Hematopoietic multipotent progenitor cell treated with erythropoietin and hydrocortisone succinate and interleukin-3 and kit ligand, for 8 days (in vitro differentiated cells): ENCODE measurements at places on chromosomes 1 and 21.

- no peak for DNase-seq
These were observed 205.5 kb upstream of the HOOK1 start for GRCh38 chr1:59609245-59609644.

DNA sequence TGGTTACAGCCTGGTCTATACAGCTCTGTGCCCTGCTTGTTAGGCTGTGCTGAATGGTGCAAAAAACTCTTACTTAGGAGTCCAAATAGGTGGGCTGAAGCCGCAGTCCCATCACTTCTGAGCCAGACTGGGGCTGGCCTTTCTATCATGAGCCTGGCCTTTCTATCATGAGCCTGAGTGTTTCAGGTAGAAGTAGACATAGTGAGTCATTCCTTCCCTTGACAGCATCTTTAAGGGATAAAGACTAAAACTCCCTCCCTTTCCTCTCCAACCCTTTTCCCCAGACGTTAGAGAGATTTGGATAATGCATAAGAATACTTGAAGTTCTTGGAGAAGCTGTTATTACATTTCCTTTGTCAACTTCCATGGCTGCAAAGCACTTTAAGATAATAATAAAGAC, 46.5 kb upstream of the PARP1 start:
- no peak for DNase-seq

- no peak for DNase-seq
These were observed 347.9 kb downstream of the ZP4 start for GRCh38 chr1:237542525-237543418.

- DNase-seq = peak; percentile 60
These were observed 19.2 kb upstream of the PTTG1IP start for GRCh38 chr21:44892536-44893277.

GRCh38 chr21:26555540-26556146, 17.4 kb downstream of the CYYR1 start:
- no peak for DNase-seq

DNA sequence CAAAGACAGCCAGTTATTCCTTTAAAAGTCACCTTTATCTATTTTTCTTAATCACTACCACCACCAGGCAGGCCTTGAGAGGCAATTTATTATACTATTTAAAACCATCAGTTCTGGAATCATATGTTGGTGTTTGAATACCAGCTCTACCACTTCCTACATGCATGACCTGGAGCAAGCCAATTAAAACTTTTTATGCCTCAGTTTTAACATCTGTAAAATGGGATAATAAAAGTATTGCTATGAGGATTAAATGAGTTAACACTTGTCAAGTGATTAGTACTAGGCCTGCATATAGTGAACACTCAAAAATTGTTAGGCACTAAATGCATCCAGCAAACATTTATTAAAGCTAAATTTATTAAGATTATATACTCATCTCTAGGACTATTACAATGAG, 49.2 kb upstream of the ADORA3 start:
- no peak for DNase-seq

- no peak for DNase-seq
These were observed 23.8 kb downstream of the PTTG1IP start for GRCh38 chr21:44849616-44850130.

DNA sequence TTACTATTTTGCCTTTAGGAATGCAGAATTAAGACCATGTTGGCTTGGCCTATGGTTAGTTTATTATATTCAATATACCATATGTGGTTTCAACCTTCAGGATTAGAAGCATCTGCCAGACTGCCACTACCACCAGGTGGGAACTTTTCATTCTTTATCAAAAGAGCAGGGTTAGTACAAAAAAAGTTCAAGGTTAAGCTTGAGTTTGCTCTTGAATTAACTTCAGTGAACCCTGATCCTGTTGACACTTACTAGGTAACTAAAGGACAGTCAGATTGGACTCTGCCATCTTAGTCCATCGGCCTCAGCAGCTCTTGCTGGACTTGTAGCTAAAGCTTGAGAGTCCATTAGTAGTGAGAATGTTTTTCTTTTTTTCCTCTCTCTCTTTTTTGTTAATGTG, 22.1 kb downstream of the CLIC4 start:
- no peak for DNase-seq

GRCh38 chr1:111837393-111837792, 81.7 kb downstream of the DDX20 start:
- no peak for DNase-seq

DNA sequence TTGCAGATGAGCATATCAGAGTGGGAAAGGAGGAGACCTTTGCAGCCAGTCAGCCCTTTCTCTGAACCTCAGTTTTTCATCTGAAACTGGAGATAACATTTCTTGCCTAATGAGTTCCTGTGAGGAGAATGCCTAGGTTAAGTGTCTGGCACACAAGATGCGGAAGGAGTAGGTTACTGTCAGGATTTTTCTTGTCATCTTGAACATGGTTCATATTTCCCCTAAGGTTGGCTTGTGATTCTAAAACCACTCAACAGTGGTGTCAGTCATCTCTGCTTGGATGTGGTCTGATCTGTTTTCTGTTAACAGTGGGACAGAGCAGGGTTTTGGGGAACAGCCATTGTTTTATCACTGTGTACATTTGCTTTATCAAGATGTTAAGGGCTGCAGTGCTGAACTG, 70.6 kb downstream of the TGFB2 start:
- no peak for DNase-seq
